ENCODE measurements at places on chromosomes 3 and 15.

GRCh38 chr15:47742742-47743141 is 25.4 kb downstream of the SEMA6D start:
- DNase-seq, result no peak

- no peak for DNase-seq
These were observed 567 bp downstream of the TICRR start for GRCh38 chr15:89575656-89576416.

- no peak for DNase-seq
These were observed 20.2 kb downstream of the MAGEF1 start for GRCh38 chr3:184691397-184692231.

DNA sequence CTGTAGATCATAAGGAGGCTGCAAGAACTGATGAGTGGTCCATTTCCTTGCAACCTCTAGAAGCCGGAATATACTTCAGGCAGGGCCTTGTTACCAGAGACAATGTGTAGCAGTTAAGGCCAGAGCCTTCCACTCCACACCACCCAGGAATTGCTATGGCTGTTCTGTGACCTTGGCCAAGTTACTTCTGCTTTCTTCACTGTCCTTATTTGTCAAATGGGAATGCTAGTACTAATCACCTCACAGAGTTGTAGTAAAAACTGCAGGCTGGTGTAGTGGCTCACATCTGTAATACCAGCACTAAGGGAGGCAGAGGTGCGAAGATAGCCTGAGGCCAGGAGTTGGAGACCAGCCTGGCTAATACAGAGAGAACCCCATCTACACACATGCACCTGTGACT is 28.7 kb upstream of the RPN1 start:
- no peak for DNase-seq

DNA sequence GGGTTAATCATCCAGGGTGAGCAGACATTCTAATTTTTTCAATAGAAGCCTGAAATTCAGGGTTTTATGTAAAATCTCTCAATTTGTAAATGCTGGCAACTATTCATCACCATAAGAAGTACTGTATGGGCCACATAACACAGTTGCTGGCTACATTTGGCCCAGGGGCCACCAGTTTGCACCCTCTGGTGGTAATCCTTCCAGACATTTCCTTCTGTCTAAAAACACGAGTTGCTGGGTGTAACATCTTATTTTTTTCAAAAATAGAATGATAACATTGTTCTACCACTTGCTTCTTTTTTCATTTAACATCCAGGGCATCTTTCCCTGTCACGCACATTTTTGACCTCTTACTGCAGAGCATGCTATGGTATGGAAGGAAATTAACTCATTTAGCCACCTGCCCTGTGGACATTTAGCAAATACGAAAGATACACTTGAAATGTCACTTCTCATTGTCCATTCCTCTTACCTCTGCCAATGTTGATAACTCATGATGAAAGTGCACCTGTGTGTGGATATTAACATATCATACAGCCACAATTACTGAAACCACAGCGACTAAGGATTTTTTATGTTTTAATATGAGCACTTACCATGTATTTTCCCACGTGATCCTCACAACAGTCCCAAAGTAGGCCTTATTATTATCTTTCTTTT is 117.5 kb upstream of the ARHGEF3 start:
- DNase-seq, result no peak

- DNase-seq, result no peak
These were observed 170.3 kb upstream of the CCDC54 start for GRCh38 chr3:107206945-107207344.

GRCh38 chr3:81463781-81464180 is 297.7 kb downstream of the GBE1 start:
- no peak for DNase-seq

GRCh38 chr3:157333551-157333991 is 103.1 kb upstream of the PTX3 start:
- no peak for DNase-seq

- no peak for DNase-seq
These were observed 163.9 kb downstream of the DCLK3 start for GRCh38 chr3:36600404-36600803.

DNA sequence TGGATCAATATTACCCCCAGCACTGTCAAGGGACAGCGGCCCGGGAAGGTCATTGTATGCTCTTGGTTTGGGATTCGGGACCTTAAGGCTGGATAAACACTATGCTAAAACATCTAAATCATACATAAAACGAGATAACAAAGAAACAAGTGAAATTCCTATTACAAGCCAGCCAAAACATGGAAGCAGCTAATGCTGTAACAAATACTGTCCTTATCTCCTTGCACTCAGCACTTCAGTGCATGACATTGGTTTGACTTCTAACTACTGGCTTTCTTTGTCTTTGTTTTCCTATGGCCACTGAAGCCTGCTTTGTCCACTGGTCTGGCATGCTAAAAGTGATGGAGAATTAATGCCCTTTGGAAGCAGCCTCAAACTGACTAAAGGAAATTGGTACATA is 516.4 kb upstream of the DPH6 start:
- no peak for DNase-seq

DNA sequence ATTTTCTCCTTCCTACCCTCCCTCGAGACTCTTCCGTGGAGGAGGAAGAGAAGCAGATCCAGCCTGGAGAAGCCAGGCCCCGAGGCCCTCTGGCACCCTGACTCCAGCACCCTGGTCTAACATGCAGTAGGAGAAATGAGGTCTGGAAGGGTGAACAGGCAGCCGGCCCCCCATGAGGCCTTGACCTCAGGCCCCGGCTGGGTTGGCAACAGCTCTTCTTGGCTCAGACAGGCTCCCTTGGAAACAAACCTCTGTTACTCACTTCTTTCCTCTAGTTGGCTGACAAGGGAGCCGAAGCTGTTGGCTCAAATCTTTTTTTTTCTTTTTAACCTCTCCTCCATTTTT is 73.4 kb downstream of the CPN2 start:
- no peak for DNase-seq

- DNase-seq, result no peak
These were observed 18.3 kb downstream of the OSBPL10 start for GRCh38 chr3:31962801-31963205.

GRCh38 chr15:73368301-73369136 is at the start of gene HCN4:
TSS of gene HCN4 (minus strand) at chr15:73368958. CDS start at chr15:73368270, 688 bp downstream.
- DNase-seq, result no peak

DNA sequence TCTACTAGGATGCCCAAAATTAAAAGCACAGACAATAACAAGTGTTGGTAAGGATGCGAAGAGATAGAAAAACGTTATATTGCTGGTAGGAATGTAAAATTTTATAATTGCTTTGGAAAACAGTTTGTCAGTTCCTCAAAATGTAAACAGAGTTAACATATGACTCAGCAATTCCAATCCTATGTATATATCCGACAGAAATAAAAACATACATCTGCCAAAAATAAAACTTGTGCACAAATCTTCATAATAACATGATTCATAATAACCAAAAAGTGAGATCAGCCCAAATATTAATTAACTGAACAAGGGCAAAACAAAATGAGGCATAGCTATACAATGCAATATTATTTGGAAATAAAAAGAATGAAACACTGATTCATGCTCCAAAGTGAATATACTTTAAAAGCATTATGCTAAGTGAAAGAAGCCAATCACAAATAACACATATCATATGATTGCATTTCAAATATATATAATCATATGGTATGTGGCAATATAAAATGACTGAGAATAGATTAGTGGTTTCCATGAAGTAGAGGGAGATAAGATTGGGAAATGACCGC is 609.3 kb downstream of the IGSF11 start:
- no peak for DNase-seq
